OCI-M1 (cell line): ENCODE measurements at places on chromosomes 6 and 20.

- DNase-seq, result no peak
Measured at GRCh38 chr6:52603000-52603795, 26.3 kb upstream of the TRAM2 start.

DNA sequence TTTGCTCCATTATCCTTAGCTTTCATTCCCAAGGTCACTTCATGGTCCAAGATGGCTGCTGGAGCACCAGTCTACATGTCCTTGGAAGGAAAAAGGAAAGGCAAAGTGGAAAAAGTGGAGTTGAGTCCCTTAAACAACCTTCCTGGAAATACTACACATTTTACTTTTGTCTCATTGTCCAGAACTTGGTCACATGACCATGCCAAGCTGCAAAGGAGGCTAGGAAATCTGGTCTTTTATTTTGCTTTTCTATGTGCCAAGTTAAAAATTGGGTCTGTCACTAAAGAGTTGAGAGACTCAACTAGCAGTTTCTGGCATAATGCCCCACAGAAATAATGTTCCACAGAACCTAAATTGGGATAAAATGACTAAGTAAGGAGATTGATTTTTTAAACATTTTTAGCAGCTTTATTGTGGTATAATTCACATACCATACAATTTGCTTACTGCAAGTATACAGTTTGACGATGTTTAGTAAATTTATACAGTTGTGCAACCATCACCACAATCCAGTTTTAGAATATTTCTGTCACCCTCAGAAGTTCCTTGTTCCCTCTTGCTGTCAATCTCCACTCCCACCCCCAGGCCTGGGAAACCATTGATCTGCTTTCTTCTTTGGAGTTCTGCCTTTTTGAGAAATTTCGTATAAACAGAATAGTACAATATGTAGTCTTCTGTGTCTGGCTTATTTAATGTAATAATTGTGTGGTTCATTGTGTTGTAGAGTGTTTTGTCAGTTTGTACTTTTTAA is 5.6 kb upstream of the CHD6 start:
- DNase-seq, result no peak

DNA sequence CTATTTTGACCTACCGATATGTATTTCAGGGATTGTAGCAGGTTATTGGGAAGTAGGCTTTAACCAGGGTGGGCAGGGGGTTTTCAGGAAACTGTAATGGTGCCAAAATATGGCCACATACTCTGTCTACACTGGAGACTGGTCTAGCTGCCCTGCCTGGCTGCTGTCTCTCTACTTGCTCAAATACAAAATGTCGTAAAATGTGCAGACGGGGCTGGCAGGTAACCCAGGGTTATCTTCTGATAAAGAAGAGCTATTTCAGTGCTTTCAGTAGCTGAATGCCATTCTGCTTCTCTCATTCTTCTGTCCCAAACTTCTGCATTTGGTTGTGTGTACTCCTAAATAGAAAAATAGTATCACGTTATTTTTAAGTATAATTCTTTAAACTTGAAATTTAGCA is 616.2 kb downstream of the EPM2A start:
- DNase-seq, result no peak

DNA sequence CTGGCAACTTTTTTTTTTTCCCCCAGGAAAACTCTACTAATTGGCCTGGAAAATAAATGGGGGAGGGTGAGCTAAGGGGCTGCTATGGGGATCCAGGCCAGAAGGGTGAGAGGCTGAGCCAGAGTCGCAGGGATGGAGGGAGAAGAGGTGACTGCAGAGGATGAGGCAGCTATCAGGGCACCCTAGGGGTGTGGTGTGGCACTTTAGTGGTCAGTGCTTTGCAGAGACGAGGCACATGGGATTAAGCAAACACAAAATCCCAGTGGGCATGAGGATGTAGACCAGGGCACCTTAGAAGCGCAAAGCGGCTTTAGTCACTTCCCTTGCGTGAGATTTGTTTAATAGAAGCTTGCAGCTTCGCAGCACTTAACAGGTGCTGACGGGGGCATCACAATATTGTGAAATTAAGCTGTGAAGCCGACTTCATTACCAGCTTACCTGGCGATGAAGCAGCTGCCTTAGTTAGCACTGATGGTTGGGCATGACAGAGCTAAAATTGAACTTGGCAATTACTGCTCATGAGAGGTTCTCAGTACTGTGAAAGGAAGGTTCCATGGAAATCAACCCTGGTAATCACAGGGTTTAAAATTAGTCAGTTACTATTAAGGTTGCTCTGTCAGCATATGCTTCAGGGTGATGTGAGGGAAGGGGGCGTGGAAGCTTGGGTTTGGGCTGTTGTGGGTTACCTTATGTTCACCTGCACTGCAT is 26.0 kb downstream of the TOX2 start:
- DNase-seq, result no peak

DNA sequence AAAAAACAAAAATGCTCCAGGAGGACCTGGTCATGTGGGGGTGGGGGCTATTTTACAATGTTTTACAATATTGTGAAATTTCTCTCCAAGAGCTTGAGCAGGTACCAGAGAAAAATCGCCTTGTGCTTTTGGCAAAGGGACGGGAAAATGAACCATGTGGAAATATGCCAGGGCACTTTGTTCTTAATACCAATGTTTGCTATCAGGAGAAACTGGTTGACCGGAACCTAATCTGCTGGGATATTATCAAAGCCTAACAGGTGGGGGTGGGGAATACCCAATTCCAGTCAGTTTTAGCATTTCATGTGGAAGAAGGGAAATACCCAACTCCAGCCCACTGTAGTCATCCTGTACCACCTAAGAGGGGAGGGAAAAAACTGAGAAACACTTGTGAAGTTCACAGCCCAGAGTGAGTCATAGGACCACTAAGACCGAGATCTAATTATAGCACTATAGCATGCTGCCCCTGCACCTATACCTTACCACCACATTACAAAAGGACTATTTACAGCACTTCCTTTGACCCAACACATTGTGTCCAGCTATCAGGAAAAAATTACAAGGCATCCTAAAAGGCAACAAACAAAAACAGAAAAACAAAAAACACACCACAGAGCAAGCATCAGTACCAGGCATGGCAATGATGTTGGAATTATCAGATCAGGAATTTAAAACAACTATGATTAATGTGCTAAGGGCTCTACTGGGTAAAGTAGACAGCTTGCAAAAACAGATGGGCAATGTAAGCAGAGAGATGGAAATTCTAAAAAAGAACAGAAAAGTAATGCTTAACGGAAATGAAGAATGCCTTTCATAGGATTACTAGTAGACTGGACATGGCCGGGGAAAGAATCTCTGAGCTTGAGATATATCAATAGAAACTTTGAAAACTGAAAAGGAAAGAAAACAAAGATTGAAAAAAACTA is 84.1 kb upstream of the POPDC3 start:
- no peak for DNase-seq

DNA sequence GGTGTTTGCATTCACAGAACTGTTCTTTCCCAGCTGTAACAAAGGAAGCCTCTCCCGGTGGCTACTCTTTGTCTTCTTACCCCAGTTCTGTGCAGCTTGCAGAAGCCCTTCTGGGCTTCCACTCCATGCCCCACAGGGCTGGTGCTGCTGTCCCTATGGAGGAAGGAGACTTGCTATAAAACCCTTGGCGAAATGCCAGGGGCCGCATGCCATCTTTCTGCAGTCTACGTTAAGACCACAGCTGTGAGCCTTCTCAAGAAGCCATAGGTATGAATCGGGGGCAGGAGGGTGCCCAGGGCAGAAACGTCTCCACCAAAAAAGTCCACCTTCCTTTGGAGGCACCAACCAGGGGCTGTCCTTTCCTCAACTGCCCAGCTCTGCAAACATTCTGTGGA is 60.7 kb downstream of the PRND start:
- DNase-seq, result no peak

DNA sequence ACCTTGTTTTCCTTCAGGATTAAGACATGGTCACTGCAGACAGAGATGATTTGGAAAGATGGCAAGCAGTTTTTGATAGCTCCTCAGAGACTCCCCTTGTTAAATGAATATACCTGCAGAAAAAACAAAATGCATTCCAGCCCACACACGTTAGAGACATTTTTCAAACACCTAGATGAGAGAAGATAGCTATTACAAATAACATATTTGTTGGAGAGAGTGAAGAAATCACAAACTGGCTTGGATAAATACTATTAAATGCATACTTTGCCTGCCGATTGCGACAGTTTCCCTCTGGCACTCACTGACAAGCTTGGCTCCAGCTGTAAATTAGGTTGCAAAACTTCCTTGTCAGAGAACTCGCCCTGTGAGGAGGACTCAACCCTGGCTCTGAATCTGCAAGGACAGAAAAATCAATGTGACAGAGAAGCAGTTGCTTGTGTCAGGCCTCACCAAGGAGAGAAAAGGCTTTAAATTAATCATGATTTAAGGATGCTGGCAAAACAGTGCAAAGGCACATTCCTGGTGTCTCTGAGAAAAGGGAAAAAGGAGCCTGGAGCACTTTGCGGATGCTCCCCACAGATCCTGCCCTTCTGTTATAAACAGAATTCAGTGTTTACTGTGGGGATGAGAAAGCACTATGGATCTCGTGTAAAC is 423.7 kb upstream of the MARCKS start:
- no peak for DNase-seq
